ENCODE measurements at places on chromosomes 1 and 21. TPM values are rescaled to one million over a fixed set of nuclear protein-coding genes. Genes with fewer than 3 reads are reported as not detected.

Gene FMO4
- 1.0 TPM for total RNA-seq

GRCh38 chr1:17919525-17920439 lies 164.6 kb downstream of the ACTL8 start:
- peak; percentile 81 for DNase-seq

DNA sequence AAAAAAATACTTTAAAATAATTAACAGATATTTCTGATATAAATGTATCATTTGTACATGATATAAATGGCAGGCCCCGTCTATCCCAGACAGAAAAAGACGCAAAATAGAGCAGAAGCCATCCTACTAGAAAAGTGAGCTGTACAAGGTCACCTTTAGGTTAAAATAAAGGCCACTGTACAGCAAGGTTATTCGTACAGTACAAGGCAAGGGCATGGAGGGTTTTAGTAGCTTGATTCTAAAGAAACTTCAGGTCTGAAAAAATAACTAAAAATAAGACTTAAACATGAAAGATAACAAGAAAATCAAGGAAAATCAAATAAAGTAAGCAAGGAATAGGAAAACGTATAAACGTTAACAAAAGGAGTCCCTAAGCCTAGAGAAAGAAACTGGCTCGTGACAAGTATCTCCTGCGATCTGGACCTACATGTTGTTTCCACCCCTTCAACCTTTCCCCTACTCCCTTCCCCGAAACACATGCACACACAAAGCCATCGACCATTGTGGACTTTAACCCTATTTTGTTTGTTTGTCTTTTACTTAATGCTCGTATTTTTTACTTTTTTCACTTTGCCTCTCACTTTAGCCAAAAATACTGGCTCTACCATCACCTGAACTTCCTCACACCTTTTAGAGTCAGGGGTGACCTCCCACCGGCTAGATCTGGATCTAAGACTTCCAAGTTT lies 26.5 kb upstream of the SLC30A10 start:
- DNase-seq, result no peak

DNA sequence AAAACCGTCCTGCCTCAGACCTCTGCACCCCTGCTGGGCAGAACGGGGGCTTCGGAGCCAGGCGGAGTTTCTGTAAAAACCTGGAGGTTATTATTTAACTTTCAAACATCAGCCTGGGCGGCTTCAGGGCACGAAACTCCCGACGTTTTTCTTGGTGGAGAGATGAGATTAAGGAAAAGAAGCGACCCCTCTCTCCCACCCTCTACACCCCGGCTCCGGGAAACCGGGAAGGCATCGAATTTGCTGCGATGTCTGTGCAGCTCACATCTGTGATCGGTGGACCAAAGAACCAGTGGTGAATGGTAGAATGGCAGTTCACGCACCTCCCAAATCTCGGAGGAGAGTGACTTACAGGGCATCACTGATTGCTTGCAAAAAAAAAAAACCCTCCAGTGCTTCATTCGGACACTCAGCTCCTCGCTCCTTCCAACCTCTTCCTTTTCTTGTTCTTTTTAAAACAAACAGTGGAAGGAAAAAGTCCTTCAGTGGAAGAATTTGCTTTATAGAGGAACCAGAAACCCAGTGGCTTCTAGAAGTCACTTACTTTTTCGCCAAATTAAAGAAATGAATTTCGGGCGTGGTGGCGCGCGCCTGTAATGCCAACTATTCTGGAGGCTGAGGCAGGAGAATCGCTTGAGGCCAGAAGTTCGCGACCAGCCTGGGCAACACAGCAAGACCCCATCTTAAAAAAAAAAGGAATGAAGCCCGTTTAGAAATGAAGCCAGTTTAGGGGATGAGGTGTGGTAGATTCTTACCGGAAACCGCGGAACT lies 884 bp downstream of the PHACTR4 start:
- DNase-seq, result peak; percentile 56

Gene MSH4
- total RNA-seq, result 0.24 TPM

GRCh38 chr1:115086176-115086830 lies 3.0 kb downstream of the TSPAN2 start:
- DNase-seq, result no peak

GRCh38 chr1:227732586-227733308 lies 2.4 kb downstream of the JMJD4 start:
- DNase-seq, result no peak

DNA sequence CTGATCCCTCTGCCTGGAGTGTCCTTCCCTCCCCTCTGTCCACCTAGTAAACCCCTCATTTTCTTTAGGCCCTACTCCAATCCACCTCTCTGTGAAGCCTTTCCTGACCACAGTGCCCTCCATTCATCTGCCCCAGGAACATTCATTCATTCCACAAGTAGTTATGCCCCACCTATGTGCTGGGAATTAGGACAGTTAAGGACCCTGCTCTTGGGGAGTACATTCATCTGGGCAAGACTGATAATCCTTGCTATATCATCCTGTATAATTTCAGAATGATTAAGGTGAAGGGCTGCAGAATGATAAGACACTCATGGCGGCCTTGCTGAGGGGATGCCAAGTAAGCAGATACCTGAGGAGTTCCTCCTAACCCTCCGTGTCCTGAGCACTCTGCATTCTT lies 10.3 kb upstream of the FAM20B start:
- DNase-seq, result no peak

Gene DNASE2B
- not detected for total RNA-seq

DNA sequence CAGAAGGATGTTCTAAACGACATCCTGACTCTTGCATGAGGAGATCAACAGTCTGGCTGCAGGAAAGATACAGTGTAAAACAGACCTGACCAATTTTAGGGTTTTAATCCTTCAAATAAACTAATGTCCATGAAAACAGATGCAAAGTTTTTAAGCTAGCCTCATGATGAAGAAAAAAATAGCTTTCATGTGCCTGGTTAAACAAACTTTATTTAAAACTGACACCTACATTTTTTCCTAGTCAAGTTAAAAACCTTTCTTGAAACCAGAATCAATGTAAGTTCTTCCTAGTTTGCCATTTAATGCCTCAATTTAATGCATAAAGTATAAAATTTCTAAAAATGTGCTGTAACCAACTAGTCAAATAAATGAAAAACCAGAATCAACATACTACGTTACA lies 2.9 kb downstream of the WDR26 start:
- DNase-seq, result no peak

DNA sequence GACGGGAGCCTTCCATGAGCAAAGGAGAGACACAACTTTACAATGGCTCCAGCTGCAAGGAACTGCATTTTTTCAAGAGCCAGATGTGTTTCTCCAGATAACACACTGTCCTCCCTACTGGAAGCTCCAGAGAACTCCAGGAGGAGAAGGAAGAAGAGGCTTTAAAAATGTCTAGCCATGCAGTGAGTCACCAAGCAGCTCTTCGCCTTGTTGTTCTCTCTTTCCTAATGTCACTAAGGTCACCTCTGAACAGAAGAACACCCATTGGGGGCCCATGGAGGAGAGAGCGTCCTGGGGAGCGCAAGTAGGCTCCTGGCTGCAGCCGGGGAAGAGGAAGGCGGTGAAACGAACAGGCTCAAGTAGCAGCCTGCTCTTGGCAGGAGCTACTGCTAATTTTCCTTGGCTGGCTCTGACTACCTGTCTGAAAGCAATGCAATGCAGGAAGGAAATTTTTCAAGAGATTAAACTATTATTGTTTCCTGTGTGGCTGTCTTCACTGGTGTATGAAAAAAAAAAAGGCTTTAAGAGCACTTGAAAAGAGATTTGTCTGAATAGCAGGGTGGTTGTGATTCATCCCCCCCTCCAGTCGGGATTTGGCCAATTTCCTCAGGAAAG lies 321.9 kb downstream of the SETD4 start:
- DNase-seq, result no peak

DNA sequence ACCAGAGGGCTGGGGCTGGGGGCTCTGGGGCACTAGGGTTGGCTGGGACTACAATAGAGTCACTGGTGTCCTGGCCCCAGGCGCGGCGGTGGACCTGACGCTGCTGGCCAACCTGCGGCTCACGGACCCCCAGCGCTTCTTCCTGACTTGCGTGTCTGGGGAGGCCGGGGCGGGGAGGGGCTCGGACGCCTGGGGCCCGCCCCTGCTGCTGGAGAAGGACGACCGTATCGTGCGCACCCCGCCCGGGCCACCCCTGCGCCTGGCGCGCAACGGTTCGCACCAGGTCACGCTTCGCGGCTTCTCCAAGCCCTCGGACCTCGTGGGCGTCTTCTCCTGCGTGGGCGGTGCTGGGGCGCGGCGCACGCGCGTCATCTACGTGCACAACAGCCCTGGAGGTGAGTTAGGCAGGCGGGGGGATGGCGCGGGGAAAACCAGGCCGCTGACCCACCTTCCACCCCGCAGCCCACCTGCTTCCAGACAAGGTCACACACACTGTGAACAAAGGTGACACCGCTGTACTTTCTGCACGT lies 4.1 kb downstream of the TIE1 start:
- DNase-seq, result no peak

Gene CYP4A22
- total RNA-seq, result not detected

DNA sequence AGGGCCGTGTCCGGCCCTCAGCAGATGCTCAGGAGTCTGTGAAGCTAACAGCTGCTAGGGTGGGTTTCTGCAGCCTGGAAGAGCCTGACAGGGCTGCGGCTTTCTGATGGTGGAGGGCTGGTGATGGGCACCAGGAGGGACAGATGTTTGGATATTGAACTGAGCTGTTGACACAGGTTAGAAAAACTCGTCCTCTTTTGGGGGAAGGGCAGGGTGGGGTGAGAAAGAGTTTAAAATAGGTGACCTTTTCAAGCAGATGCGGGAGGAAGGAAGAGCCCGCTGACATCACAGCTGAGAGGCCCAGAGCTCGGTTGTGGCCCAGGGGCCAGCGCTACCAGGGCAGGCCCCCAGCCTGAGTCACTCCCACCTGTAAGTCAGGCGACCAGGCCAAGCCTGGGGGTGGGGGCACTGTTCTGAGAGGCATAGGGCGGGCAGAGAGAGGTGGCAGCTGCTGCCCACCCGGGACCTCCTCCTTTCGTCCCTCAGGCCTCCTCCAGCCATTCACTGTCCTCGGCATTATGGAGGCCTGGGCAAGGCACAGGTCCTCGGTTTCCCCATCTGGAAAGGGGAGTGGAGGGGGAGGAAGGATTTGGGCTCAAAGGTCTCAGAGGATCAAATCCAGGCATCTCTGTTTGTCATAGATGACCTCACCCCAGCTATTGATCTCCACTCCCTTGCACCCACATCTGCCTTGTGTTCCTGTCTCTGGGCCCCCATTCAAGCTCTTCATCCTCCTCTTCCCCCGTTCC lies 32.3 kb upstream of the ID3 start:
- no peak for DNase-seq

DNA sequence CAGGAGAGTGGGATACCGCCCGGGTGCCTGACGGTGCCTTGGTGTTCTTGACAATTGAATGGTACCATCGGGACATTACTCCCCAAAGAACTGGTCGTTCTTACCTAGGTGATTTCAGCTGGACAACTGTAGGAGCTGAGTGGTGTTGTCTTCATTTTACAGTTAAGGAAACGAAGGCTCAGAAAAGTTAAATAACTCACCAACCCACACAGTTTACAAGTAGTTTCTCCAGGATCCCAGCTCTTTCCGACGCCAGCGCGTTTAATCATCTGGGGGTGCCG lies 1.6 kb downstream of the PIK3CD start:
- no peak for DNase-seq

Gene EDN2
- total RNA-seq, result not detected

- no peak for DNase-seq
Observed at GRCh38 chr1:9269078-9269501, 23.6 kb upstream of the SPSB1 start.

Gene OR2T4
- total RNA-seq, result not detected

Gene ADAM30
- total RNA-seq, result not detected

DNA sequence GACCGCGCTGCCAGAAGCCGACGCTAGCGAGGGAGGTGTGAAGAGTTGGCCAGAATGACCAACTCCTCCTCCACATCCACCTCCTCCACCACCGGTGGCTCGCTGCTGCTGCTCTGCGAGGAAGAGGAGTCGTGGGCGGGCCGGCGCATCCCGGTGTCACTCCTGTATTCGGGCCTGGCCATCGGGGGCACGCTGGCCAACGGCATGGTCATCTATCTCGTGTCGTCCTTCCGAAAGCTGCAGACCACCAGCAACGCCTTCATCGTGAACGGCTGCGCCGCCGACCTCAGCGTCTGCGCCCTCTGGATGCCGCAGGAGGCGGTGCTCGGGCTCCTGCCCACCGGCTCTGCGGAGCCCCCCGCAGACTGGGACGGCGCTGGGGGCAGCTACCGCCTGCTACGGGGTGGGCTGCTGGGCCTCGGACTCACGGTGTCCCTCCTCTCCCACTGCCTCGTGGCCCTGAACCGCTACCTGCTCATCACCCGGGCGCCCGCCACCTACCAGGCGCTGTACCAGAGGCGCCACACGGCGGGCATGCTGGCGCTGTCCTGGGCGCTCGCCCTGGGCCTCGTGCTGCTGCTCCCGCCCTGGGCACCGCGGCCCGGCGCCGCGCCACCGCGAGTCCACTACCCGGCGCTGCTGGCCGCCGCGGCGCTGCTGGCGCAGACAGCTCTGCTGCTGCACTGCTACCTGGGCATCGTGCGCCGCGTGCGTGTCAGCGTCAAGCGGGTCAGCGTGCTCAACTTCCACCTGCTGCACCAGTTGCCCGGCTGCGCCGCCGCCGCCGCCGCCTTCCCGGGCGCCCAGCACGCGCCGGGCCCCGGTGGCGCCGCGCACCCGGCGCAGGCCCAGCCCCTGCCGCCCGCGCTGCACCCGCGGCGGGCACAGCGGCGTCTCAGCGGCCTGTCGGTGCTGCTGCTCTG lies 1.2 kb downstream of the GPR88 start:
- DNase-seq, result peak; percentile 68

GRCh38 chr1:145958734-145959133 lies 917 bp upstream of the LIX1L start:
- no peak for DNase-seq

Gene LEPR
- total RNA-seq, result 3.8 TPM

DNA sequence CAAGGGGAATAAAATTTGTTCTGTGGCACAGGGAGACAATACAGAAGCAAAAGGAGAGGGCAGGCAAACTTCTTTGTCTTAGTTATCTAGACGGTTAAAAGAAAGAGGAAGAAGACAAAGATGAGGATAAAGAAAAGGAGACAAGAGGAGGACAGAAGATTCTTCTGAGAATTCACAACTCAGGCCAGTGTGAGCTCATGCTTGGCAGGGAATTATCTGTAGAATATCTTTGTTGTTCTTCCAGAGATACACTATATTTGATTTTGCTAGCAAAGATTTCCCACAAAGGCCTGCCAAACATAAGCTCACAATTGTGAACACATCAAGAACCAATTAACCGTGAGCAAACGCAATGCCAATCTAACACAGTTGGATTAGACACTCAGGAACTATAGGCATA lies 21.4 kb downstream of the SLC16A1 start:
- DNase-seq, result no peak

Gene DPYD
- 1.6 TPM for total RNA-seq

- DNase-seq, result no peak
Observed at GRCh38 chr1:59605184-59605583, 209.6 kb upstream of the HOOK1 start.

DNA sequence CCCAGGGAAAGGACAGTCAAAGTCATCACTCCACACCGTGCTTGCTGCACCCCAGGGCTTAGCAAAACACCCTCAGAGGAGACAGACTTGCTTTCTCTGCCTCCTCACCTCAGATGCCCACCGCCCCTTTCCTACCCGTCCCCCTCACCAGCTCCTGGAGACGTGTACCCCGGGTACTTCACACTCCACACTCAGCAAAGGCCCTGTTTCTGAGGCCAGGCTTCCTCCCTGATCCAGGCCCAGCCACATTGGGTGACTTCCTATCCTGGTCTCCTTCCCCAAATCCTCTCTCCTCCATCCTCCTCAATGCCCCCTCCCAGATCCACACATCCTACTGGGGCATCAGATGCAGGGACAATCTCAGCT lies 116.7 kb downstream of the DMRTB1 start:
- no peak for DNase-seq

GRCh38 chr21:36422279-36423098 lies 37.3 kb downstream of the CHAF1B start:
- DNase-seq, result peak; percentile 94

- DNase-seq, result no peak
Observed at GRCh38 chr1:190095596-190095995, 382.1 kb downstream of the BRINP3 start.

Gene HMCN1
- total RNA-seq, result 8.7 TPM

All from GM23338 (cell line).